ENCODE measurements at places on chromosomes 7 and 10. TPM values are rescaled to one million over a fixed set of nuclear protein-coding genes. Genes with fewer than 3 reads are reported as not detected.

DNA sequence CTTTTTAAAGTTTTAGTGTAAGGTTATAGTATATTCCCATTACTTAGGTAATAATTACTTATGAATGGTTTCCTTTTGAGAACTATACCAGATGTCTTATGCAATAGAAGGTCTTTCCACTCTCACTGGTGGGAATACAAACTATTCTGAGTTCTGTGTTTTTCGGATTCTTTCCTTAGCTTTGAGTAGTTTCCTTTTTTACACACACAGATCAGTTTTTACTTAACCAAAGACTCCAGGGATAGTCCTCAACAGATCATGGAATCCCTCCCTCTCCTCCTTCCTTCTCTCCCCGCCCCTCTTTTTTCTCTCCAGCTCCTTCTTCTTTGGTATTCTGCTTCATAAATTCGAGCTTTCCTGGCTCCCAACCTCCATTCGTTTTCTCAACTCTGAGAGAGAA, 13.3 kb downstream of the COPG2 start:
- H3K4me1 ChIP-seq, result no peaks in the 10 kb centered on the region
- H3K27me3 ChIP-seq, result no peaks in the 10 kb centered on the region
- no peaks in the 10 kb centered on the region for H3K36me3 ChIP-seq
- H3K4me3 ChIP-seq, result no peak overlapping the region
- no peak for DNase-seq
- no peak overlapping the region for H3K27ac ChIP-seq

DNA sequence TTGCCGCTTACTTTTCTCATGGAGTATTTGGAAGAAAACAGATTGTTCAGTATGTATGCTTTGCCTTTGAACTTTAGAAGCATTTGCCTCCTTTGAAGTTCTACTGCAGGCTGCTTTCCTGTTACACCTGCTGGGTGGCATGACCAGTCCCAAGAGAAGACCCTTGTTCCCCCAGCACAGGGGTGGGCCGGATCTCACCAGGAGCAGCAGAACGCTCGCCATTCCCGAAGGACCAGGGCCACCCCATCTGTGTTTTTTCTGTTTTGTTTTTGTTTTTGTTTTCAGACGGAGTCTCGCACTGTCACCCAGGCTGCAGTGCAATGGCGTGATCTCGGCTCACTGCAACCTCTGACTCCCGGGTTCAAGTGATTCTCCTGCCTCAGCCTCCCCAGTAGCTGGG, 493.6 kb downstream of the PTPRN2 start:
- no peaks in the 10 kb centered on the region for H3K27me3 ChIP-seq
- DNase-seq, result no peak
- H3K27ac ChIP-seq, result no peak overlapping the region
- H3K4me1 ChIP-seq, result no peaks in the 10 kb centered on the region

GRCh38 chr10:116742367-116743265, at the start of gene HSPA12A:
TSS of gene HSPA12A (minus strand) at chr10:116742566. CDS start at chr10:116742469, 97 bp downstream.
- no peaks in the 10 kb centered on the region for H3K36me3 ChIP-seq
- no peak within 1 kb of the TSS for H3K27ac ChIP-seq
- H3K27me3 ChIP-seq, result no peaks in the 10 kb centered on the region
- peak; percentile 73 for DNase-seq
- no peaks in the 10 kb centered on the region for H3K4me1 ChIP-seq

GRCh38 chr10:127853868-127854768, 38.6 kb downstream of the CLRN3 start:
- no peaks in the 10 kb centered on the region for H3K36me3 ChIP-seq
- no peak overlapping the region for H3K27ac ChIP-seq
- no peak overlapping the region for H3K4me3 ChIP-seq
- DNase-seq, result peak; percentile 73
- H3K4me1 ChIP-seq, result no peaks in the 10 kb centered on the region

DNA sequence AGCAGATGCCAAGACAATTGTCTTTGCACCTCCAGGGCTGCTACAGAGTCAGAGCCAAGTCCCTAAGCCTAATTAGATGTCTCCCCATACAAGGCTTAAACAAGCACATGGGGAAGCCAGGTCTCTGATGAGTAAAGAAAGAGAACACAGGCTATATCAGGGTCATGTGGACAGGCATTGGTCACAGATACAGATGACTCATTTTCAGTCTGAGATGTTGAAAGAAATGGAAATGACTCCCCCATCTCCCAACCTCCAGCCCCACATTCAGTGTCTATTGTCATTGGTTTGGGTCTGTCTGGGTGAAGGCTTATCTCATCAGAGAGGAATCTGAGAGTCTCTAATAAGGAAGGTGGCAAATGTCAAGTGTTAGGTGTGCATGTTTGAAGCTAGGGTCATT, 290.1 kb upstream of the KIAA1217 start:
- H3K4me1 ChIP-seq, result no peaks in the 10 kb centered on the region
- no peak overlapping the region for H3K27ac ChIP-seq
- H3K4me3 ChIP-seq, result no peak overlapping the region
- no peaks in the 10 kb centered on the region for H3K27me3 ChIP-seq
- DNase-seq, result no peak
- H3K36me3 ChIP-seq, result no peaks in the 10 kb centered on the region

DNA sequence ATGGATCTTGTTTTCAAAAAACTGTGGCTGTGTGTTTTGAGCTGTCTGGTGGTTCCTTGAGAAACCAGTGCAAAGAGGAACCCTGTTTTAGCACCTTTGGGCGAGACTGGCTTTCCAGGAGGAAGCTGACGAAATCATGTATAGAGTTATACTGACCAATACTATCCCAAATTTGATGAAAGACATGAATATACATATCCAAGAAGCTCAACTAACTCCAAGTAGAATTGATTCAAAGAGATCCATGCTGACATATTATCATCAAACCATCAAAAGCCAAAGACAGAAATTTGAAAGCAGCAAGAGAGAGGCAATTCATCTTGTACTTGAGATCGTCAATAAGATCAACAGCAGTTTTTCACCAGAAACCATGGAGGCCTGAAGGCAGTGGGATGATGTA, 610.7 kb downstream of the DNAJB6 start:
- no peak overlapping the region for H3K4me3 ChIP-seq
- no peaks in the 10 kb centered on the region for H3K36me3 ChIP-seq
- DNase-seq, result no peak
- peaks cover 15% of the 10 kb centered on the region for H3K4me1 ChIP-seq
- no peaks in the 10 kb centered on the region for H3K27me3 ChIP-seq

DNA sequence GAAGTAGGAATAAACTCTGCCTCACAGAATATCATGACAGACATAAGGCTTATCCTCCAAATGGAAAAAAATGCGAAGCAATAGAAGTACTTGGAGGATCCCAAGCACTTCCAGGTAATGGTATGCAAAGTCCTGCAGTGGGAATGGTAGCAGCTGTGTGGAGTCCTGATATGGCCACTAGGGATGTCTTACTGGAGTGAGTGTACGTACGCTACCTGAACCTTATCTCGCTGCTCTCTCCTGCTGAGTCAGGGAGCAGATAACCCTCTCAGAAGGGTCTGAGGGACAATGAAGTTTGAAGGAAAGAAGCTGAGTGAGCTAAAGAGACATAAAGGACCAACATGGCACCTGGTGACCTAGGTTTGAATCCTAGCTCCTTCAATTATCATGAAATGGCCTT, 42.2 kb downstream of the CH25H start:
- no peak for DNase-seq
- no peak overlapping the region for H3K4me3 ChIP-seq
- H3K27me3 ChIP-seq, result no peaks in the 10 kb centered on the region

GRCh38 chr10:117647306-117647705, 104.8 kb downstream of the EMX2 start:
- peaks cover 2% of the 10 kb centered on the region for H3K4me1 ChIP-seq

DNA sequence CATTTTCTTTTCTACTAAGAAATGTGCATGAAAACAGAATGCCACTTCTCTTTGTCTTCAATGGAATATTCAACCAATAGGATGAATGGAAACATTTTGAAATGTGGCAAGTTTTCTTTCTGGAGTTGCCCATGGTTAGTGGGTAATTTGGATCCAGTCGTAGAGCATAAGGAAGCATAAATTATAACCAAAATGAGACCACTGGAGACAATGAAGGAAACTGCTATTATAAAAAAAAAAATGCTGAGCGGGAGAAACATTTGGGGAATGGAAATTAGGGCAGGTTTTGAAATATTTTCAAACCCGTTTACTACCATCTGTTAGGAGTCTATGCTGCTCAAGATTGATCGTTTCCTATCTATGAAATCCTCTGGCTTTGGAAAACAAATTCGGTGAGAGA, 182.9 kb upstream of the PRKCQ start:
- H3K4me3 ChIP-seq, result no peak overlapping the region
- no peaks in the 10 kb centered on the region for H3K36me3 ChIP-seq
- H3K4me1 ChIP-seq, result no peaks in the 10 kb centered on the region
- H3K27me3 ChIP-seq, result no peaks in the 10 kb centered on the region

DNA sequence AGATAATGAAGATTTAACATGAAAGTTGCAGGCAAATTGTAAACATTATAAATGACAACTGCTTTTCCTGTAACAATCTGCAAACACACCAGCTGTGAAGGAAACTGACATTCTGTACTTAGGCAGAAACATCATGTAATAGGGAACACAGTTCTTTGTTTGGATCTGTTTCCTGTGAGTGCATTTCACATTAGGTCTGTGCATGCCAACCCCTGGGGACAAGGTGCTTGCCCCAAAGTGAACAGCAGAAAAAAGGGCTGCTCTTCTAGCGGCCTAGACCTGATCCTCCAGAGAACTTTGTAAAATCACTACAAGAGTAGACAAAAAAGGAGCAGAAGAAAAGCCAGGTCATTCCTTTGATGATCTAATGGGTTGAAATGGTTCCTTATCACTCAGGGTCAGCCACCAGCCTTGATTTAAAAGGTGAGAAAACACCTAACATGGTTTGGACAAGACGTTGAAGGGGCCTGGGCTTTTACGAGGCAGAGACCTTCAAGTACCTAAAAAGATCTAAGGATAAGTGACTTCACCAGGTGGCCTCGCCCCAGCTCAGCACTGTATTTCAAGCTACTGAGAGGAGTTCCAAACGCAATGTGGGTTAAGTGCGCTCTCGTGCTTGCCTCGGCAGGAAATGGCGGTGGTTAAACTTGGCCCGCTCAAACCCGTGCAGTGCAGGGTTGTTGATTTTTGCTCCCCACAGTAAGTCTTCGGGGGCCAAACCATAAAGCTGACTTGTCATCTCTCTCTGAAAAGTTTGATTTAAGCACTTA, 249.7 kb downstream of the CREB5 start:
- no peaks in the 10 kb centered on the region for H3K36me3 ChIP-seq
- no peak overlapping the region for H3K4me3 ChIP-seq
- H3K4me1 ChIP-seq, result peaks cover 18% of the 10 kb centered on the region
- DNase-seq, result no peak

DNA sequence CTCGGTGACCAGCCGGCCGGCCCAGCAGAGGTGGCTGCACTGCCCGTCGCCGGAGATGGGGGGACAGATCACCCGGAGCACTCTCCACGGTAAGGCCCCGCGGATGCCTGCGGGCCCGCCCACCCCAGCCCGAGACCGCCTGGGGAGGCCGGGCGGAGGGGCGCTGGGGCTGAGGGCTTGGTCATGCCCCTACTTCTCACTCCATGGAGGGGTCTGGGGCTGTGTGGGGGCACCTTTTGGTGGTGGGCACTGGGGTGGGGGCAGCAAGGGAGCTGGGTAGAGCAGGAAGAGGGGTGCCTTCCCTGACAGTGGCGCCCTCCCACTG, 61.8 kb downstream of the NEURL1 start:
- no peak for DNase-seq
- no peak overlapping the region for H3K27ac ChIP-seq
- no peaks in the 10 kb centered on the region for H3K36me3 ChIP-seq
- no peaks in the 10 kb centered on the region for H3K4me1 ChIP-seq

- H3K4me3 ChIP-seq, result no peak overlapping the region
- no peaks in the 10 kb centered on the region for H3K36me3 ChIP-seq
- no peak for DNase-seq
- no peaks in the 10 kb centered on the region for H3K27me3 ChIP-seq
These were observed 75.4 kb downstream of the ADARB2 start for GRCh38 chr10:1661859-1662437.

DNA sequence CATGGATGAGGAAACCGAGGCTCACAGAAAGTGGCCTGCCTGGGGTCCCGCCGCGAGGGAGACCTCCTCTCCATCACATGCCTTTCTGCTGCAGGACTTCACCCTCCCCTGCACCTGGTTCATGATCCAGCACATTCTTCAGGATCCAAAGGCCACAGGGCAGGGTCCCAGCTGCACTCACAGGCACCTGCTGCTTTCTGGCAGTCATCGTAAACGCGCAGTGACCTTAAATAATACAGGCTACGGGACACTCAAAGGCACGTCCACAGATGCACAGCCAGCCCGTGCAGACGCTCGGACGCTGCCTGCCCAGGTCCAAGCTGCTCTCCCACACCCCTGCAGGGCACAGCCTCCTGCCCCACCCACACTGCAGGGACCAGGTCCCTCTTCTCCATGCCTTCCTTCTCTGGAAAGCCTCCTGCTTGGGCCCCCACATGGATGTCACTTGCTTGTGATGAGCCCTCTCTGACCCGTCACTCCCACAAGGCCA, 49.9 kb downstream of the CALML3 start:
- H3K27me3 ChIP-seq, result no peaks in the 10 kb centered on the region
- no peak overlapping the region for H3K4me3 ChIP-seq

GRCh38 chr10:70599791-70600190, 2.8 kb downstream of the PRF1 start:
- H3K27me3 ChIP-seq, result no peaks in the 10 kb centered on the region
- no peak for DNase-seq
- H3K4me1 ChIP-seq, result no peaks in the 10 kb centered on the region
- no peaks in the 10 kb centered on the region for H3K36me3 ChIP-seq

- DNase-seq, result no peak
- H3K27ac ChIP-seq, result peak overlapping the region; percentile 67
- no peaks in the 10 kb centered on the region for H3K36me3 ChIP-seq
- H3K27me3 ChIP-seq, result no peaks in the 10 kb centered on the region
- H3K4me3 ChIP-seq, result no peak overlapping the region
These were observed 5.4 kb upstream of the INPP5A start for GRCh38 chr10:132532179-132532578.

GRCh38 chr7:149188637-149189259, 6.6 kb upstream of the ZNF282 start:
- no peak for DNase-seq
- no peak overlapping the region for H3K27ac ChIP-seq
- H3K27me3 ChIP-seq, result no peaks in the 10 kb centered on the region
- no peaks in the 10 kb centered on the region for H3K4me1 ChIP-seq
- no peaks in the 10 kb centered on the region for H3K36me3 ChIP-seq

GRCh38 chr7:13093160-13093559, 405.7 kb downstream of the ARL4A start:
- DNase-seq, result no peak
- no peaks in the 10 kb centered on the region for H3K4me1 ChIP-seq
- no peak overlapping the region for H3K27ac ChIP-seq
- H3K36me3 ChIP-seq, result no peaks in the 10 kb centered on the region

The KCNIP2 gene
- 1.5 TPM for total RNA-seq

The CAV2 gene
- 76.6 TPM for total RNA-seq

The ADAM22 gene
- total RNA-seq, result 5.9 TPM

The CEP41 gene
- total RNA-seq, result 10.7 TPM

The IDI2 gene
- not detected for total RNA-seq

The WIPF3 gene
- 3.3 TPM for total RNA-seq

The TLL2 gene
- total RNA-seq, result 0.18 TPM

The PSPH gene
- total RNA-seq, result 66.3 TPM
